Posterior cingulate gyrus (tissue), 11 donors: ENCODE measurements at places on chromosomes 6 and 20.

GRCh38 chr6:7590918-7591302, 912 bp downstream of the SNRNP48 start:
- DNase-seq = no peak

DNA sequence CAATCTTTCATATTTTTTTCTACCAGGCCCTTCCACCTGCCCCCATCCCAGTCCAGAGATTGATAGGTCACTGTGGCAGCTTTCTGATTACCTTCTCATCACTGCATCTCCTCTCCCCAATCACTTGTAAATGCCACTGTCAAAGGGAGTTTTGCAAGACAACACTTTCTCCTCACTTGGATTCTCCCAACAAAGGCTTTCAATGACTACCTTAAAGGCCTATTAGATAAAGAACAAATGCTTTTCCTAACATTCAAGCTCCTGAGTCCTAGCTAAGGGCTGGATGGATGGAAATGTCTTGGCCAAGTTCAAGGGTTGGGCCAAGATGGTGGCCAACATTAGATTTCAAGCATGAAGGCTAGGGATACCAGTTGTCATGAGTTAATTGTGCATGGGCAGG, 55.3 kb downstream of the UNC5CL start:
- no peak for DNase-seq

- no peak for DNase-seq
These were observed 7.2 kb downstream of the MAP3K4 start for GRCh38 chr6:160998766-160999165.

GRCh38 chr20:9319687-9320384, 194.6 kb upstream of the LAMP5 start:
- no peak for DNase-seq

GRCh38 chr20:10596710-10597121, 77.1 kb downstream of the JAG1 start:
- no peak for DNase-seq

GRCh38 chr6:85041376-85041775, 277.0 kb upstream of the TBX18 start:
- DNase-seq = no peak

DNA sequence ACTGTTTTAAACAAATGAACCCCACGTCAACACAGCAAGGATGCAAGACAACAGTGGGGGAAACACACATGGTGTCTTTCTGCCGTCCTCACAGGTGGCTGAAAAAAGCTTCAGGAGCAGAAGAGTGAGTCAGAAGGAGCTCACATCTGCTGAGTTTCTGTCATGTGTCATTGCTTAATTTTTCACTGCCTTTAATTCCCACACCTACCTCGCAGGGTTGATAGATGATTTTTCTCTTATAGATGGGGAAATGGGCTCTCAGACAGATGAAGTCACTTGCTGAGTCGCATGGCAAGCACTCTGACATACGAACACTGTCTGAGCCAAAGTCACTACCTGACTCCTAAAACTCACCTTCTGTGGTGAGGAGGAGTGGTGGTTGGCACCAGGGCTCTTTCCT, 28.3 kb upstream of the CARMIL1 start:
- no peak for DNase-seq

GRCh38 chr6:88708197-88708744, 255.1 kb downstream of the RNGTT start:
- no peak for DNase-seq

DNA sequence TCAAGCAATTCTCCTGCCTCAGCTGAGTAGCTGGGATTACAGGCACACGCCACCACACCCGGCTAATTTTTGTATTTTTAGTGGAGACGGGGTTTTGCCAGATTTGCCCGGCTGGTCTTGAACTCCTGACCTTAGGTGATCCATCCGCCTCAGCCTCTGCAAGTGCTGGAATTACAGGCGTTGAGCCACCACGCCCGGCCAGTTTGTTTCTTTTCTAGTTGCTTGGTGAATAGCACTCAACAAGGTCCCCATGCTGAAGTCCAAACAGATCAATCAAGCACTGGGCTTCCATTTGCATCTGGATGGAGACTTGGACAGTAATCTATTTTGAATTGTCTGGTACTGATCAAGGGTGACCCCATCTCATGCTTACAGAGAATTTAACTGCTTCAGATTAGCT, 108.9 kb upstream of the FOXO3 start:
- DNase-seq = no peak

- no peak for DNase-seq
These were observed 77.1 kb upstream of the ADTRP start for GRCh38 chr6:11855743-11856142.

DNA sequence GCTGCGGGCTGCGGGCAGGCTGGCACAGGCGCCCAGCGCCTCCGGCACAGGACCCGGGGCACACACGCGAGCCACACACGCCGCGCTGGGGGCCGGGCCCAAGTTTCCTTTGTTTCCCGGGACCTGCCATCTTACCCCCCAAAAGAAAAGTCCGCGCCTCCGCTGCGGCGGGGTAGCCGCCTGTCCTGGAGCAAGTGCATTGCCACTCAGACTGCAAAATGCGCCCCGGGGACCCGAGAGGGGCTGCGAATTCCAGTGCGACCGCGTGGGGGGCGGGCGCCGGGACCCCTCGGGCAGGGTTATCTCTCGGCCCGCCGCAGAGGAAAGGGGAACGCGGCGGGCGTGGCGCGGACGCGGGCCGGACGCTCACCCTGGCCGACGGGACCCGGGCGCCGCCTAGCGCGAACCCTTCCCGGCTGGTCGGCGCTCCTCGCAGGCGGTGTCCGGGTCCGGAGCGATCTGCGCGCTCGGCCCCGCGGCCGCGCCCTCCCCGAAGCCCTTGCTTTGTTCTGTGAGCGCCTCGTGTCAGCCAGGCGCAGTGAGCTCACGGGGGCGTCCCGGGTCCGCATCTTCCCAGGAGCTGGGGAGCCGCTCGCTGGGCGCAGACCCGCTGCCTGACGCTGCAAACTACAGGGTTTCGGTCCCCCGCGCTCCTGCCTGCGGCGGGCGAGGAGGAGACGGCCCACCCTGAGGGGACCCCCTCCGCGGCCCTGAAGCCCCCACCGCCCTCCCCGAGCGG, 639 bp upstream of the CD24 start:
- DNase-seq = no peak
